ENCODE measurements at places on chromosomes 16 and 17. TPM values are rescaled to one million over a fixed set of nuclear protein-coding genes. Genes with fewer than 3 reads are reported as not detected.

TPPP3 gene
- polyA plus RNA-seq = 26.1 TPM

TAF1C gene
- 76.7 TPM for polyA plus RNA-seq

PPP1R27 gene
- 0.14 TPM for polyA plus RNA-seq

IRX3 gene
- 26.3 TPM for polyA plus RNA-seq

MRM1 gene
- polyA plus RNA-seq = 10.3 TPM

SMIM5 gene
- 3.1 TPM for polyA plus RNA-seq

SLFN14 gene
- not detected for polyA plus RNA-seq
